ENCODE measurements at places on chromosomes 13 and 19. TPM values are rescaled to one million over a fixed set of nuclear protein-coding genes. Genes with fewer than 3 reads are reported as not detected.

Gene CEACAM4
- 2.4 TPM for total RNA-seq

GRCh38 chr13:32426191-32426989 is 1.5 kb downstream of the N4BP2L1 start:
- DNase-seq, result no peak

- DNase-seq, result no peak
Observed at GRCh38 chr19:46725036-46725820, 8.3 kb upstream of the PRKD2 start.

Gene ZNF880
- total RNA-seq, result 37.5 TPM

GRCh38 chr13:27619093-27619727 is 1.1 kb downstream of the LNX2 start:
- DNase-seq, result no peak

Gene GAPDHS
- total RNA-seq, result not detected

GRCh38 chr19:56071151-56071550 is 49.9 kb downstream of the ZNF787 start:
- DNase-seq, result no peak

- DNase-seq, result no peak
Observed at GRCh38 chr13:30037766-30038165, 187.3 kb upstream of the UBL3 start.

GRCh38 chr19:16977306-16977705 is 49.3 kb downstream of the CPAMD8 start:
- DNase-seq, result no peak

Gene CYP4F11
- 9.3 TPM for total RNA-seq

DNA sequence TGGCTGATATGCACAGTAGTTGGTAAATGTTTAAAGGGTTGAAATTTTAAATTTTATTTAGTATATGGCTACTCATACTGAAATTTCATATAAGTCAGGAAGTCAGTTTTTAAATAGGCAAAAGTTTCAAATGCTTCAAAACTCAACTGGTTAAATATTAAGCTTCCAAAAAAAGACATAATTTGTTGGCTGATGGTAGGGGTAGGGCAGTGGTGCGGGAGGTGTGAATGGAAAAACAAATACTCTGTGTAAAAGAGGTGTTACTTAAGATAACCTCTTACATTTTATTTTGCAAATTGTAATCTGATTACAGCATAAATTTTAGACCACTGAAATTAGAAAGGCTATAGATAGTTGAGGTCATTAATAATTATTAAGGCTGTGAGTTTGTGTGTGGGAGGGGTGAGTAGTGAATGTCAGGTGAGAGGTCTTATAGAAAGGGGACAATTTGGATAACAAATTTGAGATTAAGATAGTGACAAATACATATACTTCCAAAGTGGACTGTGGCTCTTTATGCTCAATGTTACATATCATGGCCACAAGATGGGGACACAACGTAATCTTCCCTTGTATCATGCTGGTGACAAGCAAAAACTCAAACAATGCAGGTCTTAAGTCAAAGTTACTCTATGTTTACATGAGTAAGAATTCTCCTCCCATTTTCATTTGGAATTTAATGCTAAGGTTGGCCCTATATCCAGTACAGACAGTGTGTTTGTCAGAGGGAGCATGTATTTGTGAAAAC is 36.6 kb upstream of the OXGR1 start:
- no peak for DNase-seq

Gene F10
- 9.4 TPM for total RNA-seq

DNA sequence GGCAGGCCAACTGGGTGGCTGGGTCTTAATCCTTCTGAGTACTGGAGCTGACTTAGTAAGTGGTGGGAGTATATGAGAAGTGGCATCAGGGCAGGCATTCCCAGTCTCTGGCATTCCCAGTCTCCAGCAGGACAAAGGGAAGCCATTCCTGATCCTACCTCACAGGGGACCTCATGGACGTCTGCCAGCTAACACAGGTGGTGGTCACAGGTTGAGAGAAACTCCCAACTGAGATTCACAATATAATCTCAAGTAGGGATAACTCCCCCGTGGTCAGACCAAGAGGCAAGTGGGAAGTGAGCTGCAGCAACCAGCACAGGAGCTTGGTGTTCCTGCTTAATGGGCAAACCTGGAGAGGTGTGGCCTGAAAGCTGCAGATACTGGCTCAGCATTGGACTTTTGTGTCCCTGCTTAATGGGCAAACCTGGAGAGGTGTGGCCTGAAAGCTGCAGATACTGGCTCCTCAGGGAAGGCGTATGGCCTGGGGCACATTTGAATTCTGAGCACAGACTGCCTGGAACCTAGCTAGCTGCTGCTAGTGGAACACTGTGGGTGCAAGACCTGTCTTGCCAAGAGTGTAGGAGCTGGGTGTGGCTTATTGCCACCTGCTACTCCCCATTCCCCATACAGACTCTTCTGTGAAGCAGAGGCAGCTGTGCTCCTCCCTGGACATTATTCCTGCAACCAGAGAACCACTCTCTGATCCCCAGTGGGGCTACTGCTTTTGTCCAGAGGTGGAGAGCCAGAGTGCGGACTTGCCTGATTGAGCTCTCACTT is 25.9 kb upstream of the OR10H2 start:
- DNase-seq, result peak; percentile 77

GRCh38 chr19:7488736-7489353 is at the start of gene PEX11G:
TSS of gene PEX11G (minus strand) at chr19:7489035. CDS start at chr19:7489010, 25 bp downstream.
- peak; percentile 91 for DNase-seq

DNA sequence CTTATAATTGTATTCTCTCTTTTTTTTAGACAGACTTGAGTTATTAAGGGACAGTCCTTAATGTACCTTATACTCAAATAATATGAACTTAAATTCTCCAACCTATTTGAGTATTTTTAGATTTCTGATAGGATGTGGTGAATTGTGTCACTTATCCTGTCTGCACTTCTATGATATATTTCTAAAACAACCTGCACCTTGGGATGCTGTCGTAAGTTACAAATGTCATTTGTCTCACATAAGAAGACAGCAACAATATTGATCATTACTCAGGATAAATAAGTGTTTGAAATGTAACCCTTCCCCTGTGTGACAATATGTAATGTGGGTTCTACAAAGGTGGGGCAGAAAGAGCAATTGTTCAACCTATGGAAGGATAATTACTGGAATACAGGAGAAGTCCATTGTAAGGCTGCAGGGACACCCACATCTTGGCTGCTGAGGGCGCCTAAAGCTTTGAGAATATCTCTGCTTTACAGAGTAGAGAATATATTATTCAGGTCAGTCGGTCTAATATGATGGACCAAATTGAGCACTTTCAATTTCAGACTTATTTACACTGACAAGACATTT is 236.9 kb upstream of the PRR20A start:
- no peak for DNase-seq

DNA sequence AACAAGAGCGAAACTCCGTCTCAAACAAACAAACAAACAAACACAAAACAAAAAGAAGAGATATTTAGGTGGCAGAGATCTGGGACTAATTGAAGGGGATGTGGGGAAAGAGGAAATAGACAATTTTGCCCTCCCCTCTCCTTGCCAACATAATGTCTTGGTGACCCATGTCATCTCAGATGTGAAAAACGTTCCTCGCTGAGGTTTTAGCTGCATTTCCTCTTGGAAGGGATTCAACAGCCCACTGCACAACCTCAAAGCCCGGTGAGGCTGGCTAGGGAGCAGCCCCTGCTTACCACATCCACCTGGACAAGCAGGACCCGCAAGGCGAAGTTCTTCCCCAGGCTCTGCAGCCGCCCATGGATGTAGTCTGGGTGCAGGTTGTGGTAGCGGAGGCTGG is 4.9 kb downstream of the ERCC1 start:
- DNase-seq, result no peak

- no peak for DNase-seq
Observed at GRCh38 chr19:15863272-15863671, 34.6 kb downstream of the CYP4F2 start.

- DNase-seq, result no peak
Observed at GRCh38 chr19:38268539-38268938, 4.2 kb downstream of the SPINT2 start.

DNA sequence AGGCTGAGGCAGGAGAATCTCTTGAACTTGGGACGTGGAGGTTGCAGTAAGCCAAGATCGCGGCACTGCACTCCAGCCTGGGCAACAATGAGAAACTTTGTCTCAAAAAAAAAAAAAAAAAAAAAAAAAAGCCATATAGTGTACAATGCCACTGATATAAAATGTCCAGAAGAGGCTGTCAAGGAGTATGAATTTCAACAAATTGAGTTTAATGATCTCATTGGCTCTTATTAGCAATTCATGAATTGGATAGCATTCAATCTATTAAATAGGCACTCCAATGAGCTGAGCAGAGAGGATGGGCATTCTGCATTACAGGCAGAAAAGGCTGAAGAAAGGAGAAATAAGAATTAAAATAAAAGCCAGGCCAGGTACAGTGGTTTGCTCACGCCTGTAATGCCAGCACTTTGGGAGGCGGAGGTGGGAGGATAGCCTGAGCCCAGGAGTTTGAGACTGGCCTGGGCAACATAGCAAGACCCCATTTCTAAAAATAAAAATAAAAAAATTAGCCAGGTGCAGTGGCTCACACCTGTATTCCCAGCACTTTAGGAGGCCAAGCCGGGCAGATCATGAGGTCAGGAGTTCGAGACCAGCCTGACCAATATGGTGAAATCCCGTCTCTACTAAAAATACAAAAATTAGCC is 757 bp upstream of the LMNB2 start:
- no peak for DNase-seq

- DNase-seq, result peak; percentile 77
Observed at GRCh38 chr19:44745341-44745831, 3.1 kb upstream of the BCL3 start.

DNA sequence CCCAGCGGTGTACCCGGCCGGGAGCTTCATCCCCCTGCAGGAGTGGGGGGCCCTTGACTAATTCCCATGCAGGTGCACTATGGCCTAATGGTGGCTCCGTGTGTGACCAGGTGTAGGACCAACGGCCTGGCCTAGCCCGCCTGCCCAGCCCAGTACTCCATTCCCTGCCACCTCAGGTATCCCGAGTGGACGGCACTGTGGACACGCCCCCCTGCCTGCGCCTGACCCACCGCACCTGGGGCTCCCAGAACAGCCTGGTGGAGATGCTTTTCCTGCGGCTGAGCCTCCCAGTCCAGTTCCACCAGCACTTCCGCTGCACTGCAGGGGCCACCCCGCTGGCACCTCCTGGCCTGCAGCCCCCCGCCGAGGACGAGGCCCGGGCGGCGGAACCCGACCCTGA is 39.7 kb downstream of the RYR1 start:
- no peak for DNase-seq

Gene PPP1R37
- 89.3 TPM for total RNA-seq

DNA sequence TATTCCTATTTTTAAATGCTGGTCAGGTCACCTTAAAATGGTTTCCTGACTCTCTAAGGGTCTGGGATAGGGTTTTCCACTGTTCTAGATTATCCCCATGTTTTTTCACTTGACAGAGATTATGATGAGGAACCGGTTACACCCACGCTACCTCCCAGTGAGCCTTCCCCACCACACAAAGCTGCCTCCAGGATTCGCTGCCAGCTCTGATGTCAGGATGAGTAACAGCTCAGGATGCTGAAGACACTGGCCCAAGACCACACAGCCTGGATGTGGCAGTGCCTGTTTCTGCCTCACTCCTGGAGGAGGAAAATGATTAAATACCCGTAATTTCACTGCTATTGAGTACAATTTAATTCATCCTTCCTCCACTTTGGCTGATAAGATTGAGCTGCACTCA is 22.9 kb downstream of the ZNF114 start:
- DNase-seq, result no peak

Gene ZNF285
- total RNA-seq, result 6.6 TPM

GRCh38 chr13:30857018-30857417 is 49.1 kb upstream of the MEDAG start:
- no peak for DNase-seq

Gene GARIN5A
- 1.9 TPM for total RNA-seq

- no peak for DNase-seq
Observed at GRCh38 chr19:12737835-12738351, 596 bp downstream of the GET3 start.

- no peak for DNase-seq
Observed at GRCh38 chr13:47858042-47859025, 142.7 kb downstream of the SUCLA2 start.

Gene HNRNPUL1
- total RNA-seq, result 183 TPM

- no peak for DNase-seq
Observed at GRCh38 chr13:114313061-114313860, 1.0 kb upstream of the CHAMP1 start.

DNA sequence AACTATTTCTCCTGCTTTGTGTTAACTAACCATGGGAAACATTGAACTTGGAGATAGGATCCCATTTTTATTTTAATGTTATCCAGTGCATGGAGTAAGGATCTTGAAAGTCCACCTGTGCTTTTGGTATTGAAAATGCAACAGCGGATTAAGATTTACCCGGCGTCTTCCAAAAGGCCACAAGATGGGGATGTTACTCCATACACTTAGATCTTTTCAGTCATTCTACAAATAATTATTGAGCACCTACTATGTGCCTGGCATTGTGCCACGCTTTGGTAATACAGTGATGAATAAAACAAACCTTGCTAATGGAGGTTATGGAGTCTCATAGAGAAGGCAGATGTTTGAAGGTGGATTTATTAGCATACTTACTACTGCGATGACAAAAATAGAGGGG is 56.9 kb downstream of the RFC3 start:
- DNase-seq, result no peak

Gene CEACAM6
- total RNA-seq, result 0.86 TPM

GRCh38 chr13:68692049-68692448 is 1415.6 kb upstream of the ATXN8OS start:
- DNase-seq, result no peak

DNA sequence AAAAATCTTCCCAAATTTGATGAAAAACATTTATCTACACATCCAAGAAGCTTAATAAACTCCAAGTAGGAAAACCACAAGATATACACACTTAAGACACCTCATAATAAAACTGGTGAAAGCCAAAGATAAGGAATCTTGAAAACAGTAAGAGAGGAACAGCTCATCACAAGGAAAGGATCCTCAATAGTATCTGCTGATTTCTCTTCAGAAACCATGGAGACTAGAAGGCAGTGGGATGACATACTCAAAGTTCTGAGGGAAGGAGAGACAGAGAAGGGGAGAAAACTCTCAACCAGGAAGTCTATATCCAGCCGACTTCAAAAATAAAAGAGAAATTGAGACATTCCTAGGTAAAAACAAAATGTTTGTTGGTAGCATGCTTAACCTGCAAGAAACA is 45.7 kb downstream of the LNX2 start:
- no peak for DNase-seq

- DNase-seq, result no peak
Observed at GRCh38 chr19:54684527-54684926, 21.7 kb downstream of the LILRB4 start.

Data from ureter (tissue), 1 donor.